HT1080 (cell line): ENCODE measurements at places on chromosomes 11 and 22. TPM values are rescaled to one million over a fixed set of nuclear protein-coding genes. Genes with fewer than 3 reads are reported as not detected.

- peak; percentile 95 for DNase-seq
Measured at GRCh38 chr11:96307776-96308140, 35.2 kb downstream of the MAML2 start.

DNA sequence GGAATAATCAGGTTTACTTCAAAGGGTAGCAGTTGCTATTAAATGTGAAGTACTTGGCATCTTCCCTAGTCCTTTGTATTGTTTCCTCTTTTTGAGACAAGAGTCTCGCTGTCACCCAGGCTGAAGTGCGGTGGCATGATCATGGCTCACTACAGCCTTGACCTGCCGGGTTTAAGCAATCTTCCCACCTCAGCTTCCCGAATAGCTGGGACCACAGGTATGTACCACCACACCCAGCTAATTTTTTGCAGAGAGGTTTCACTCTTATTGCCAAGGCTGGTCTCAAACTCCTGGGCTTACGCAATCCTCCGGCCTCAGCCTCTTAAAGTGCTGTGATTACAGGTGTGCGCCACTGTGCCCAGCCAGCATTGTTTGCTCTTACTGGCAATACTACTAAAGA lies 36.2 kb upstream of the RAPSN start:
- DNase-seq, result no peak

GRCh38 chr11:95796501-95796900 lies 6.2 kb downstream of the CEP57 start:
- no peak for DNase-seq

- DNase-seq, result no peak
Measured at GRCh38 chr11:92667486-92668152, 301.8 kb upstream of the MTNR1B start.

GRCh38 chr11:11728386-11728785 lies 106.6 kb upstream of the GALNT18 start:
- no peak for DNase-seq

DNA sequence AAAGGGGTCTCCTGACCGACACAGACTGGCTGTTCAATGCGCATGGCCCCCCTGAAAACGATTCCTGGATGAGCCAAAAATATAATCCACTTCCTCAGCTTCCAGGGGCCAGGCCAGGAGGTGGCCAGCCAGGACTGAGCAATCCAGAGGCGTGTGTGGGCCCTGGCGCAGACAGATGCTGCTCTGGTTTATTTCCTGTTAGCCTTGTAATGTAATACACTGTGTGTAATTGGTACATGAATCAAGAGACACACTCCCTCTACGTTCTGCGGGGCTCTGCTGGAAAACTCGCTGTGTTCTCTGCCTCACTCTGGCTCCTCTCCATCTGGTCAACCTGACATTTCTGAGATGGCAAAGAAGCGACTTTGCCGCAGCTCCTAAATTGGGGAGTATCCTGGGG lies 26.3 kb upstream of the ISX start:
- DNase-seq, result peak; percentile 64

GRCh38 chr22:24833881-24834495 lies 28.0 kb downstream of the SGSM1 start:
- no peak for DNase-seq

DNA sequence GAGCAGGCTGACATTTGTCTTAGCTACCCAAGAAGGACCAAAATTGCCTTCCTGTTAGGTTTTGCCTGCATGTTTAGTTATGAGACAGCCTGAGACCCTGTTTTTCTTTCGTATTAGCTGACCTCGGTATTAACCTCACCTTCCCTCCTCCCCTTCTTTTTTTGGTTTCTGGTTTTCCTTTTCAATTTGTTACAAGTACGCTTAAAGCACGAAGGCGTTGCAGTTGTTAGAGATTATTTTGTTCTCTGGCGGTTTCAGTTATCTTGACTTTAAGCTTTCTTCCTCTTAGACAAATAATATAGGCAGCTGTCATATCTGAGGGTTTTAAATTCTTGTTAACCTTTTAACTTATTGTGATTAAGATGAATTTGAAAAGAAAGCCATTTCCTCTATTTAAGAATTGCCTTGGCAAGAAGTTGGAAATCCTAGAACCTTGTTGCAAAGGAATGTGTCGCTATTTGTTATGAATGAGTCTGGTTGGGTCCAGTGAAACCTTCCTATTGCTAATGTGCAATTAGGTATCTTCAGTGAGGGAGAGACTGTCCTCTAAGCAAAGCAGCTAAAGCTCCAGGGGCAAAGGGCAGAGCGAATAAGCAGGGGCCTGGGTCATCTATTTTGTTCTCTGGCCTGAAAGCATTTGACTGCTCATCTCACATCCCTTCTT lies 45.7 kb downstream of the PACS1 start:
- no peak for DNase-seq

GRCh38 chr11:12223771-12224536 lies 113.6 kb downstream of the MICAL2 start:
- DNase-seq, result peak; percentile 42

- DNase-seq, result no peak
Measured at GRCh38 chr11:73359341-73359740, 16.9 kb upstream of the RELT start.

DNA sequence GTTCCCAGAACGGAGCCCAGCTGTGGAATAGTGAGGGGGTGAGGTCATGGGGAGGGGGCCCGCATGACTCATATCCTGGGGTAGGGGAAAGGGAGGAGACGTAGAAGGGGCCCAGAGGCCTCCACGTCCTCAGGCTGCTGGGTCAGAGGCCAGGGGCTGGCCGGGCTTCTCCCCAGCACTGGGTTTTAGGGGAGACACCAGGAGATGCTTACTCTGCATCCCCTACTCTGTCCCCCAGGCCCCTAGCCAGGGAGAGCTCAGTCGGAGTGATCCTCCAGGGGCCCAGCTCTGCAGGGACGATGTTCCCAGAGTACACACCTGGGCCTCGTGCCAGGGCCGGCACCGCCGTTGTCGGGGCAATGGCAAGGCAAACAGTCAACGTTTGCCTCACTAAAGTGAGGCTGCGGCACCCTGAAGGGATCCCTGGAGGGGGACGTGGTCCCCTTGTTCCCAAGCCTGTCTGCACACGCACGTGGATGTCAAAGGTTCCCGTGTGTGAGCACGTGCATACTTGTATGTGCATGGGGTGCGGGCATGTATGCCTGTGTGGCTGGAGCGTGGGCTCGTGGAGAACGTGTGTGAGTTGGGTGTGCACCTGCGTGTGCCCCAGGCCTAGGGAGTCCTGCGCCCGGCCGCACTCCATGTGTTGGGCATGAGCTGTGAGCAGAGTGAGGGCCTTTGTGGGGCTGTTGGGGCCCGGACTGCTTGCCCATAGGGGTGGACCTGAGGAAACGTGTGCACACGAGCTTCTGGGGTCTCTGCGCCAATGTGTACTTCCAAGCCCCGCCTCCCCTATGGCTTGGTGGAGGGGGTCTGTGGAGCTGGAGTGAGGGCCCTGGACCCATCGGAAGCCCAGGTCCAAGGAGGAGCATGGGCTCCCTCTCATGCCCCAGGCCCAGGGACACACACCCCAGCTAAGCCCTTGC lies 14.2 kb downstream of the PRR33 start:
- DNase-seq, result peak; percentile 37

GRCh38 chr22:43520632-43521039 lies 108.8 kb downstream of the MPPED1 start:
- no peak for DNase-seq

The FAM180B gene
- not detected in 2 replicates for total RNA-seq

The PRAME gene
- 87.9 and 93.2 TPM in 2 replicates for total RNA-seq

The NAALADL1 gene
- 0.23 TPM in 1 of 2 replicates, not detected in the other for total RNA-seq

The LIPT2 gene
- 2.9 and 3.7 TPM in 2 replicates for total RNA-seq

The BEST1 gene
- total RNA-seq, result not detected in 2 replicates

The NPTXR gene
- total RNA-seq, result 2.6 and 2.9 TPM in 2 replicates

The OPCML gene
- total RNA-seq, result 0.03 and 0.13 TPM in 2 replicates

The RBMXL2 gene
- total RNA-seq, result not detected in 2 replicates

The GRM5 gene
- 0.34 and 0.47 TPM in 2 replicates for total RNA-seq
